ENCODE measurements at places on chromosomes 5 and 9.

GRCh38 chr5:31722111-31722510 lies 83.2 kb downstream of the PDZD2 start:
- no peak for DNase-seq

DNA sequence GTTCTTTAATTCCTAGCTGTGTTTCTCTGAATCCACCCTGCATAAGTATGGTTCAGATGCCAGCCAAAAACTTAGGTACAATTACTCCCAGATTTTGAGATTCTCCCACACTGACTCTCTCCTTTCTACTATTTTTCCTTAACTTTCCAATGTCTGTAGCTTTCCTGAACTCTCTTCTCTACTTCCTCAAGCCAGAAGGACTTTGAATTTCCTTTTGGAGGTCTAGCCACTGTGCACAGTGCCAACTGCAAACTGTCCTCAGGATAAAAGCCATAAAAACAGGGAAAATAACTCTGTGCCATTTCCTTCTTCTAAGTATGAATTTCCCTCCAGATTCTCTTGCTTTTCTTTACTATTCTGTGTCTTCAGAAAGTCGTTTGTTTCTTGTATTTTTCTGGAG lies 157.2 kb downstream of the AP3B1 start:
- no peak for DNase-seq

- no peak for DNase-seq
Measured at GRCh38 chr5:147898875-147899401, 7.4 kb downstream of the C5orf46 start.

GRCh38 chr9:79023134-79023580 lies 548.6 kb upstream of the TLE4 start:
- no peak for DNase-seq

DNA sequence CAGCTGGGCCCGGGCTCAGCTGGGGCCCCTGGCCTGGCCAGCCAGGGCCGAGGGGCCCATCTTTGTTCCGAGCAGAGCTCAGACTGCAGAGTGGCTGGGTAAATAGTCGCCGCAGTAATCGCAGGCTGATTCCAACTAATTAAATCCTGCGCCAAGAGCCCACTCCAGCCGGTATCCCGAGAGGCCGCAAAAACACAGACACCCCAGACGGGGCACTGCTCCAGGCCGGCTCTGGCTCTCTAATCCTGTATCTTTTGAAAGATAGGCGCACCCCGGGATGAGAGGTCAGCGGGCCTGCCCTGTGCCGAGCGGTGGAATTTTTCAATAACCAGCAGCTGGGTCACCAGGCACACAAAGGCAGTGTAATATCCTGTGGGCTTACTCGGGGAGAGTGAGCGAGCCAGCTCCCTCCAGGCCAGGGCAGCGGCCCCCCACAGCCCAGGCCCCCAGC lies 57.7 kb downstream of the LMX1B start:
- DNase-seq: no peak
